ENCODE measurements at places on chromosomes 6 and 20.

DNA sequence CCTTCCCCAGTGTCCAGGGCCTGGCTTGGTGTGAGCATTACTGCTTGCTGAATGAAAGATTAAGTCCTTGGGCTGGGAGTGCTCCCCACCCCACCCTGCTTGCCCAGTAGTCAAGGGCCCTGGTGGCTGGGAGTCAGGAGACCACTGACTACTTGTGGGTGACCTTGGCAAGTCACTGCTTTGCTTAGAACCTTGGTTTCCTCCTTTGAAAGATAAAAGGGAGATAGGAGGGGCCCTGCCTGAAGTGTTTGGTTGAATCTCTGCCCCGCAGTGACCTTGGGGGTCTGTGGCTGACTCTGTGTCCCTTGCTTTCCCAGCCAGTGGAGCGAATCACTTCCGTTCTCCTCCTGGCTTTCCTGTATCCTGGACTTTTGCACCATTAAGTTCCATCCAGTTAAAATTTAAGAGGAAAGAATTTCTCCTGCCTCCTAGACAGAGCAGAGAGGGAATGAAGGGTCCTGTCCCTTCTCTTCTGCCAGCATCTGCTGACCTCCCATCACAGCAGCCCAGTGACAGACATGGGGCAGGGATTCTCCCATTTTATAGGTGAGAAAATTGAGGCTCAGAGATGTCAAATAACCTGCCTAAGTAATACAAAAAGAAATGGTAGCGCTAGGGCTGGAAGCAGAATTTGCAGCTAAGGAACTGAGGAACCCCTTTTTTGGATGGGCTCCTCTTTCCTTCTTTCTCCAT is 3.5 kb upstream of the EPB41L1 start:
- no peak for DNase-seq

DNA sequence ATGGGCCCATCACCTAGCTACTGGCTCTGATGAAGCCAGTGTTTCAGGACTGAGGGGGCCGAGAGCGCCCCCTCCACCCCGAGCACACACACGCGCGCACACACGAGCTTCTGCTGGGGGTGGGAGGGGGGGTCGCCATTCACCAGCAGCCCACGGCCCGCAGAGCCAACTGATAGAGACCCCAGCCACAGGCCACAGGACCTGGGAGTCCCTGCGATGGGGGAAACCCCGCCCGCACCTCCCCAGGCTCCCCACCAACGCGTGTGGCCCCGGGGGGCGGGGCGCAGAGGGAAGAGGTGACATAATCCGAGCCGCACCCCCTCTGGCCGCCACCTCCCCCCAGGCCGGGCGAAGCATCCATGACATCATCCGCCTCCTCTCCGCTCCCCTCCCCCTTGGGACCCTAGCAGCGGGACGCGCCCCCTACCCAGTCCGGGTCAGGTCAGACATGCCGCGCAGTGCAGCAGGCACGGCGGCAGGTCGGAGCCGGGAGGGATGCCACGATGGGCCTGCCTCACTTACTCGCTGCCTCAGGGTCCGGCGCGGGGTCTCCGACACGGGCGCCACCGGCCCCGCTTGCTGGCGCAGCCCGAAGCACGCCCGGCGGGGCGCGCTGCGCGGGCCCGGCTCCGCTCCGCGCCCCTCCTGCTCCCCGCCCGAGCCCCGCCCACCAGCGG is at the start of gene LZTS3:
Gene LZTS3, minus strand, starts transcription at position 617 of the 677 bp plus-strand sequence. CDS start 6,386 bp downstream, outside the sequence.
- DNase-seq = peak; percentile 90

GRCh38 chr20:22371843-22372242 is 212.5 kb downstream of the FOXA2 start:
- no peak for DNase-seq

- no peak for DNase-seq
Measured at GRCh38 chr6:79821859-79822258, 125.5 kb downstream of the ELOVL4 start.

- no peak for DNase-seq
Measured at GRCh38 chr20:878511-879307, 37.4 kb downstream of the ANGPT4 start.

GRCh38 chr6:138824482-138825144 is 28.7 kb downstream of the ECT2L start:
- DNase-seq = no peak

DNA sequence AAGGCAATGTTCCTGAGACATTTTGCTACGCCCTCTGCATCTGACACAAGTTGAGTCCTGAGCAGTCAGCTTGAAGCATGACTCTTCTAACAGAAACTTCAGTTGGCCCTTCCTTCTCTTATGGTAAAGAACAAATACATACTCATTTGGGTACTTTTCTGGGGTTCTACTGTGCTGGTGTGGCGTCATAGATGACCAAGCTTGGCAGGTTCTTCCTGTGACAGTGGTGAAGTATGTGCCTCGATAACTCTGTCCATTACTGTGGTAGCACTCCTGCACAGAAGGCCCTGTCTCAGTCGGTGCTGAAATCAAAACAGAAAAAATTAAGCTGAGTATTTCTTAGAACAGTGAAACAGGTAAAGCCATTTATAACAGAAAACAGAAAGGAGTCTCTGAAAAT is 152.5 kb downstream of the SLC22A3 start:
- DNase-seq = no peak

- no peak for DNase-seq
Measured at GRCh38 chr20:57577679-57578475, 17.0 kb downstream of the PCK1 start.

- DNase-seq = no peak
Measured at GRCh38 chr6:141041596-141042087, 1091.1 kb upstream of the GJE1 start.

DNA sequence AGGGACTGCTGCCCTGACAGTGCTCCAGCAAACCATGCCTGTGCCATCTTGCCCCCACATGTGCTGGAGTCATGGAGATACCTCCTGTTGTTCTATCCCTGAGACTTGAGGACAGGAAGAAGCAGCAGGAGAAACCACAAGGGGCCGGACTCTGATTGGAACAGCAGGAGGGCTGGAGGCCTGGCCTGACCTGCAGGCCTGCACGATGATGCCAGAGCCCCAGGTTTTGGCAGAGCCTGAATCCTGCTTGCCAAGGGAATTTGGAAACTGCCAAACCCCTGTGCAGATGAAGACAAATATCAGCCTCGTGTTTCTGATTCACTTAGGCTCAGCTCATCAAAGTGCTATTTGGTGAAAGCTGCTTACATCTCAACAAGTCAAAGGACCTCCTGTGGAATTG is 177.6 kb downstream of the MAFB start:
- no peak for DNase-seq

DNA sequence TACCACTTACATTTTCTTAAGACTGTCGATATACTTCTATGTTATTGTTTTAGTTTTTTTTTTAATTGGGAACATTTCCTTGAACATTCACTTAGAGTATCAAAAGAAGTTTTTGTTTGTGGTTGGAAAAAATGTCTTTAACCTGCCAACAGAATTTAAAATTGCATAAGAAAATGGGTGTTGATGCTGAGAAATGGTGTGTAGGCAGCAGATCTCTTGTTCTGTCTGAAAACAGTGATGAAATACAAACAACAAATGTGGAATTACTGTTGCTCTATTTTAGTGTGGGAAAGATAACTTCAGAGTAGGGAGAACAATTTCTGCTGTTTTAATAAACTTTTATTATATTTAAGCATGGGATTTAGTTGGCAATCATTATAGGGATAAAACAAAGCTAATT is 293.5 kb downstream of the CDKAL1 start:
- no peak for DNase-seq

GRCh38 chr6:56353860-56354259 is 106.5 kb upstream of the COL21A1 start:
- no peak for DNase-seq

- no peak for DNase-seq
Measured at GRCh38 chr6:146595972-146596731, 2.6 kb upstream of the ADGB start.

- DNase-seq = no peak
Measured at GRCh38 chr6:125337706-125338105, 35.9 kb upstream of the HDDC2 start.

DNA sequence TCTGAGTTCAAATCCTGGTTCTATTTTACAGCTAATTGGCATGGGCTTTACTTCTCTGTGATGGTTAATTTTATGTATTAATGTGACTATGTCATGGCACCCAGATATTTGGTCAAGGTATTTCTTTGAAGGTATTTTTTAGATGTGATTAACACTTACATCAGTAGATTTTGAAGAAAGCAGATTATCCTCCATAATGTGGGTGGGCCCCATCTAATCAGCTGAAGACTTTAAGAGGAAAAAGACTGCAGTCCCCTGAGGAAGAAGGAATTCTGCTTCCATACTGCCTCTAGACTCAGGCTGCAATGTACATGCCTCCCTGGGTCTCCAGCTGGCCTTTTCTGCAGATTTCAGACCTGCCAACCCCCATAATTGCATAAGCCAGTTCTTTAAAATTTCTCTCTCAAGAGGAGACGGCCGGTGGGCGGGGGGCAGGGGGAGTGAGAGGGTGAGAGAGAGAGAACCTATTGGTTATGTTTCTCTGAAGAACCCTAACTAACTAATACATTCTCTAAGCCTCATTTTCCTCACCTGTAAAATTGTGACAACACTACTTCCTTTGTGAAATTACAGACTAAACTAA is 338.2 kb upstream of the PRDM1 start:
- no peak for DNase-seq

DNA sequence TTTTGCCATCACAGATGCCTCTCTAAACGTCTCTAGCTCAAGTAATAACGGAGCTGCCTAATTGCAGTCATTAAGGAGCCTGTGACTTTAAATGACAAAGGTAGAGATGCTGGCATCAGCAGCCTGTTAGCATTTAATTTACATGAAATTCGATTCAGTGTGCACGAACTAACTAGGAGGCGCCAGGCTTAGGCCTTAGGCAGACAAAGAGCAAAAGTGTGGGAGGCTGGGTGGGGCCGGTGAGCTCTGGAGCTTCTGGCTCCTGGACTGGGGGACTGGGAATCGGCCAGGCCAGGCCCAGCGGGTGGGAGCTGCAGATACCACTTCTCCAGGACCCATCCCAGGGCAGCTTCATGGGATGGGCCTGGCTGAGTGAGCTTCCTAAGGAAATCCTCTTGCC is 170.0 kb upstream of the AGPAT4 start:
- no peak for DNase-seq

DNA sequence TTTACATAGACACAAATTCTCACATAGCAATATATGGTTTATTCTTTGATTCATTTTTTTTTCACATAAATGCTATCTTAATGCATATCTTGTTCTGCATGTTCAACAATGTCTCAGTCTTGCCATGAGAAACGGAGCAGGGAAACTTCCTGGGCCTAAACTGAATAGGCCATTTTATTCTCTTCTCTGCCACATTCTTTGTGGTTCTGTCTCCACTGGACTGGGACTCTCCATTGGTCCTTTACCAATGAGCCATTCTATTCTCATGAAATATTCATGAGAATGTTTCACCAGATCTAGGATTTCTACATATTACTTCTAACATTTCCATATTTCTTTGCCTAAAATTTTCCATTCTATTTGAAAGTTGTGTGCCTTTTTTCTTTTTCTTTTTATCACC is 42.8 kb downstream of the LAMA2 start:
- no peak for DNase-seq

GRCh38 chr6:162154001-162154400 is 573.6 kb downstream of the PRKN start:
- DNase-seq = no peak

DNA sequence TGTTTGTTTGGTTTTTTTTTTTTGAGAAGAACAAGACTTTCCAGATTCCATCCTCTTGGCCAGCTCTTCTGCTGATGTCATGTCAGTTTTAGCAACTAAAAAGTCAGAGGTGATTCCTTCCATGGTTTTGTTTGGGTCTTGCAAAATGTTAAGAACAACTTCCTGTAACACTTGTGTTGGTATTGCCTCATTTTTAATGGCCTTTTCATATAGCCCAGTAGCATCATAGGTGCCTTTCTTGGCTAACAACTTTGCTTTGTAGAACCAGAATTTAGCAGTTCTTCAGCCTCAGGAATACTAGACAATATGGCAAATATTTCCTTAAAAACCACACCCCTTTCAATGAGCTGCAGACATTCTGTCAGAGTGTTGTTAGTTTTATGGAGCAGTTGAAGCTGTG is 99.5 kb upstream of the SIRPG start:
- DNase-seq = no peak

- DNase-seq = no peak
Measured at GRCh38 chr20:2399390-2399789, 18.7 kb downstream of the TGM6 start.
